ENCODE measurements at places on chromosomes 1 and 21.

GRCh38 chr1:23120383-23120782, 48.3 kb downstream of the LUZP1 start:
- DNase-seq = no peak

- no peak for DNase-seq
Observed at GRCh38 chr1:27506703-27507102, 16.7 kb upstream of the WASF2 start.

- DNase-seq = no peak
Observed at GRCh38 chr1:152005360-152005912, 11.8 kb upstream of the S100A10 start.

DNA sequence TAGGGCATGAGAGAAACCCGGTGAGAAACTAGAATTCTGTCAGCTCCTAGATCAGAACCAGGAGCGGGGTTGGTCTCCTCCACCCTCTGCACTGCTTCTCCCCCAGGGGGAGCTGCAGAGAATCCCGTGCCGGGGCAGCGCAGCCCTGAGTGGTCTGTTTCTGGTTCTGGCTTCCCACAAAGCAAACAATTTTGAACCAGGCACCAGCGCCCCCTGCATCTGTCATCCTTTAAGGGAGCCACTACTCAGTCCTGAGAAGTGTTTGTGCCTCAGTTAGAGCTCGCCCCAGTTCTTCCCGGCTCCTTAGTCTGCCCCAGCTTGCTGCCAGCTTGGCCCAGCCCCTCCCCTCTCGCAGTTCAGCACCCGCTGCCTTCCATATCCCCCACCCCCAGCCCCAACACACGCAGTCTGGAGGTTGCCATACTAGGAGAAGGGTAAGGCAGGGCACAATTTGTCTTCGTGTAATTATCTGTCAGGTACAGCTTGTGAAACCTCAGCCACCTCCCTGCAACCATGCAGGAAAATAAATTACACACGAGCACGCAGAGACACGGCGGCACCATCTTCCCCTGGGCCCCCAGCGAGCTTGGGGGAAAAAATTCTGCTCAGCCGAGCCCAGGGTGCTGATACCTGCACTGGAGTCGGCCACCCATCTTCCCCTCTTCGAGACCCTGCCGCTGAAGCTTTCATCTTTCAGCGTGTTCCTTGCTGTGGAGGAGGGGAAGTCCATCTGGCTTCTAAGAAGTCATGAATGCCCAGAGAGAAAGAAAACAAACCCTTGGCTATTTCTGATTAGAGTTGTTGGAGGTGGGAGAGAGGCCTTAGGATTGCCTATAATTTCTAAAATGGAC, 62.6 kb upstream of the CD1D start:
- no peak for DNase-seq

DNA sequence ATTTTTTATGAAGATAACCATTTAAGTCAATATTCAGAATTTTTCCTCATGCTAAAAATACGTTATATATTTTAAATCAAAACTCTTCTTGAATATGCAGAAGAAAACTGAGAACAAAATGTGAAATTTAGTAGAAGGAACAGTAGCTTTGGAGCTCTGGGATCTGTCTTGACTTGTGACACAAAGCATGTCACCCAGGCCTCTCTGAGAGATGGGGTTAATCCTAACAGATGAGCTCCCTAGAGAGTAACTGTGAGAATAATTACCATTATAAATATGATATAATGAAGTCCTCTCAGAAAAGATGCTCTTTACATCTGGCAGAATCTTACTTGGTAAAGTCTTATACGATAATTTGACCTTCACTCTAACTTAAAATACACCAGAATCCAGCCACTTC, 272.0 kb downstream of the PTPRC start:
- no peak for DNase-seq

DNA sequence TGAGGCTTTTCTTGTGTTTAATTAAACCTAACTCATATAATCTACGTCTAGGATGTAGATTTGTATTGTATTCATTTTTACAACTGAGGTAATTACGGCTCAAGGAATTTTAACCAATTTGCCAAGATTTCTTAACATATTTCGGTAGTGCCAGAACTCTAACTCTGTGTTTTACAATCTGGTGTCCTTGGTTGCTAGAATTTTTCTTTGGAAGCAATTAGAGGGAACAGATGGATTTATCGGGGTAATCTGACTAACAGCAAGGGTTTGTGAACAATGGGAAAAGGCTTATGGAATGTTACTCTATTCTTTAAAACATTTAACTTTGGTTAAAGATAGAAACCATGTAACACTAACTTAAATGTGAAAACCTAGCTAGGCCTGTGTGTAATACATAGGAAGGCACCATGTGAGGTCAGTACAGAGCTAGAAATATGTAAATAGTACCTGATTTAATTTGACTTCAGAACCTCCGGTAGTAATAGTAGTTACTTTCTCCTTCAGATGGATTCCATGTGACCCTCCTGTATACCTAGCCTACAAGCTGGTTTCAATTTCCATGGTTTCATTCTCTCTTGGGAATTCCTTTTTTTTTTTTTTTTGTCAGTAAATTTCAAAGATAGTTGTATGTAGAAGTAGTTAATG, 1.2 kb downstream of the MTF2 start:
- peak; percentile 89 for DNase-seq

- no peak for DNase-seq
Observed at GRCh38 chr21:42633858-42634257, 19.6 kb upstream of the PDE9A start.

GRCh38 chr1:152565115-152565514, 1.5 kb downstream of the LCE3E start:
- DNase-seq = no peak

DNA sequence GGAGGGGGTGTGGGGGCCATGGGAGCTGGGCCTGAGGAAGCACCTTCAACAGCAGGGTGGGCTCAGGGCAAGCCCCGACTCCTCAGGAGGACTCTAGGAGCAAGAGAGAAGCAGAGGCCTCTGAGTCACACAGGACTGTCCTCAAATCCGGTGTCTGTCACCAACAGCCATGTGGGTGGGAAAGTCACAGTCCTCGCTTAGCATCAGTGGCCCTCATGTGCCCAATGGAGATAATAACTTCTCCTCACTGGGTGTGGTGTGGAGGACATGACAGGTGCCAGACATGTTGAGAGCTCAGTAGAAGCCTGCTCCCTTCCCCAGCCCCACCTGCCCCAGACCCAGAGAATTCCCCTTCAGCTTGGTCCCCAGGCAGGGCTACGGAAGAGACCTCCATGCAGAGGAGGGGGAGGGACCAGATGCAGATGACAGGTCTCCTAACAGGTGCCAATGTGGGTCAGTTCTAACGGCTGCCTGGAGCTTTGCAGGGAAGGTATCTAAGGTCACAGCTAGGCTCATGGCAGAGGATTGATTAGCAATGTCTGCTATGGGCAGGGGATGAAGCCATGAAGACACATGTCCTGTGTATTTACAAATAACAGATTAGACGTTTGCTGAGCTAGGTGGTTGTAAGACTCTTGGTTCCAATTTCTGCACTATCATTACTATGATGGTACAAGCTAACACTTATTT, 30.2 kb downstream of the TTC39A start:
- no peak for DNase-seq

- no peak for DNase-seq
Observed at GRCh38 chr1:1179346-1179982, 5.8 kb downstream of the TTLL10 start.

DNA sequence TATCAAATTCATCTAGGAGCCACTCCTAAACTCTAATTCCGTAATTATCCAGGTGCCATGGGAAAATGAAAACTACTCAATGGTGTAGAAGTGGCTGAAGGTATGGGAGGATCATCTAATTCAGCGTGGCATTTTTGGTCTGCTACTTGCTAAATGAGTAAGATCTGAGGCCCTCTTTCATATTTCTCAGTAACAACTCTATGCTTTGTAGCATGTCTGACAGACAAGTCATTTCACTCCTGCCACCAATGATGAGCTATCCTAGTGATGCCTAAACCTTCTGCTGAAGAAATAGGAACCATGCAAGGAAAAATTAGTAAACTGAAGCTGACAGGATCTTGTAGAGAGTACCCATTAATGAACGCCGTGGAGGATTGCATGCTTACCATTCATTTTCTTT, 145.3 kb downstream of the NTNG1 start:
- DNase-seq = no peak

DNA sequence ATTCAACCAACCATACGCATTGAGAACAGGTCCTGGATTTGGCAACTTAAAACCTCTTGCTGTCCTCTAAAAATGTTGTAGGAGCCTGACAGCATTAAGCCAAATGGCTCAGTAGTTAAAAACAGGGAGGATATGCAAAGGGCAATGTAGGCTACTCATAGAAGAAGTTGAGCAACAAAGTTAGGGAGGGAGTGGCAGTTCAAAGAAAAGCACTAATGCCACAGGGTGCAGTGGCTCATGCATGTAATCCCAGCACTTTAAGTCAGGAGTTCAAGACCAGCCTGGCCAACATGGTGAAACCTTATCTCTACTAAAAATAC, 92.9 kb upstream of the ERG start:
- DNase-seq = no peak

GRCh38 chr1:58884706-58885661, 101.1 kb upstream of the JUN start:
- no peak for DNase-seq

GRCh38 chr21:42171091-42172053, 47.6 kb upstream of the ABCG1 start:
- DNase-seq = no peak

DNA sequence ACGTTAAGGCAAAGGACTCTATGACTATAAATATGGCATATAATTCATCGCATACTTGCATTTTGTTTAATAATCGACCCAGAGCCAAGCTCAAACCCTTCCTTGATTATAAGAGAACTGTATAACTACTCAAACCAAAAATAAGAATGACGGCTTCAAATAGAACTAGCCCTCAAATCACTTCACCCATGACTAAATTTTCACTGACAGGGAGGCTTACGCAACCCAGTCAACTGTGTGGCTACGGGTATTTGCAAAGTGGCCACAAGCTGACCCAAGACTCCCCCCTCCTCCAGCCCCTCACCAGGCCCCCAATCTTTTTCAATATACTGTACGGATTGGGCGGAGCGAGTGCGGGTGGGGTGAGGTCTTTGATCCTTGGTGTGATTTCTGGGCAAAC, 268.3 kb downstream of the ASTN1 start:
- DNase-seq = no peak

- DNase-seq = no peak
Observed at GRCh38 chr1:83581747-83582146, 417.2 kb downstream of the TTLL7 start.

- DNase-seq = no peak
Observed at GRCh38 chr21:41187537-41188025, 19.6 kb downstream of the BACE2 start.

GRCh38 chr1:36609241-36610027, 126.7 kb upstream of the CSF3R start:
- DNase-seq = peak; percentile 34

- DNase-seq = no peak
Observed at GRCh38 chr1:55233145-55233777, 18.1 kb upstream of the USP24 start.

GRCh38 chr1:239382666-239383065, 3.7 kb upstream of the CHRM3 start:
- DNase-seq = no peak

DNA sequence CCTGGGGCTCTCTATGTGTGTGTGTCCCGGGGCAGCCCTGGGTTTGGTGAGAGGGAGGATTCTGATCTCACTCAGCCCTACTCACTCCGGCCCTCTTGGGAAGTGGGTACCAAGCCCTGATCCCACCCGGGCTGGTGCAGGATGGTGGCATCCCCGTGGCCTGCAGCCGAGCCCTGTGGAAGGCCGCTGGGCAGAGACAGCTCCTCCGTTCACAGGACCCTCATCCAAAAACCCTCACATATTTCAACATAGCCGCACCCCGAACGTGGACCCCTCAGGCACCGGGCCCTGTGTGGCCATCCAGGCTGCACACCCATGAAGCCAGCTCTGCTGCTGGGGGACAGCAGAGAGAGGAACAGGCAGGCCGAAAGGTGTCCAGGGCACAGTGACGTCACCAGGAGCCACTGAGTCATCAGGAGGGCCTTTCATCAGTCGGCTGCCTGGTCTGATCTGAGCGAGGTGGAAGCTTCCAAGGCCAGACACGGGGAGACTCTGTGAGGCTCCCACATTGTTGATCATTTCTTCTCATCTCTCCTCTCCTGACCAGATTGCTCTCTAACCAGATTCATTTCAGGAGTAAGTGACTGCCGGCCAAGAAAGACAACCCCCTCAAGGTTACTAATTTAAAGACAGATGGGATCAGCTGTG, 16.2 kb upstream of the GPR157 start:
- no peak for DNase-seq

DNA sequence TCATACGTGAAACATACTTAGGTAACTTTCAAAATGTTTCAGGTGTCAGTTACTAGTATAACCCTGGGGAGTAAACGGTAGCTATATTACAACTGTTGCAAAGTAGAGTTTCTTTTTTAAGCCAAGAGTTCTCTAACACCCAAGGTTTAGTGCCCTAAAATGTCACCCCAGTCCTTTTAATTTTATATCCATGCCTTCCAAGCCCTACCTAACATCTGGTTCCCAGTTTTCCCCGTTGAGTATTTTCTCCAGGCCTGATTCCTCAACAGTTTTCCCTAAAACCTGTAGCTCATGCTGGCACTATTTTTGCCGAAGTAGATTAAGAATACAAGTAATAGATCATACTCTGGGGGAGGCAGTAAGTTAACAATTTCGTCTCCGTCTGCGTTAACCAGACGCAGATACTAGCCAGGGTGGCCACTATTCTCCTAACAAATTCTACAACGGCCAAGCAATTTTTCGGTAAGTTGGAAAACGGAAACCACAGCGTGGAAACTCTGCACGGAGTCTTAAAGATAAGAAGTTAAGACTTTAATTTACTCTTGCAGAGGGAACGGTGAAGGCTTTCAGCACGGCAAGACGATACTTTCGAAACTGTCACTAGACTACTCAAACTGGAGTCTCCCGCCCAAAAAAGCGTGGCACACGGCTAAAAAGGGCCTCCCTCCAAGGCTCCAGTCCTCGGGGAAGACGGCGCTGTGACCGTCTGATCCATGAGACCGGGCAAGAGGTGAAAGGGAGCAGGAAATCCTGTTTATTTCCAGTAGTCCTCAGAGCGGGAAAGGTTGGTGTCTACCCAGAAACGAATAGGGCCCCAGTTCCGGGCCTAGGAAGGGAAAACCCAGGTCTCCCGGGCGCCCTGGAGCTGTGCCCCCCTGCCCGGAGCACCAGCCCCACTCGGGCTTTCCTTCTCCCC, 945 bp downstream of the SRSF4 start:
- peak; percentile 70 for DNase-seq

DNA sequence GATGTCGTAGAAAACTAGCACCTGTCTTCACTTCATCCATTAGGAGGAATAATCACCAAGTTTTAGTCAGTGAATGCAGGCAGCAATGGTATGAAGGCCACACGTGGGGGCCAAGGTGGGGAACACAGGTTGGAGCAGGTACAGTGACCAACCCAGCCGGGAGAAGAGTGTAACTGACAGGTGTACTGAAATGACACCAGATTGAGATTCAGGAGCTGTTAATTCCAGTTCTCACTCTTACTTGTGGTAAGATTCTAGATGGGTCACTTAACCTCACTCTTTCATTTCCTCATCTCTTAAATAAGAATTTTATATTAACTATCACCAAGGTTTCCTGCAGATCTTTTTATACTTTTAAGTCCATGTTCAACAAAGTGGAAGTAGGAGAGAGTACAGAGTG, 206.2 kb upstream of the PTBP2 start:
- no peak for DNase-seq

All from kidney glomerular epithelial cell (primary cell).